Inflammatory macrophage (primary cell): ENCODE measurements at places on chromosomes 3 and 15.
A peak's percentile ranks its signal among the peaks of the same experiment; 100 is the strongest.

DNA sequence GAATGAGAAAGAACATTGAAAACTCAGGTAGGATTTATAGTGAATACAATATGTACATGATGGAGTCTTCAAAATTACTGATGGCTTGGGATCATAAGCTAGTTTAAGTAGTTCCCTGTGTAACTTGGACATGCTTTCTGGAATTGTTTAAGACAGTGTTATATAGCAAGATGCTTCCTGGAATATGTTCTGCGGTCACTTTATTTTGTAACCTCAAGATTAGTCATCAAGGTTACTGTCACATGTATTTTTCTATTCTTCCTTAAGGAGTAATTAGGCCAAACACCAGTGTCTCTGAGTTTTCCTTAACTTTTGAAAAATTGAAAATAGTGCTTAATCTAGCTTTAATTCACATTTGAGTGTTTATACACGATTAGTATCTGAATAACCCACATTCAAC is 760.3 kb upstream of the ARRDC4 start:
- DNase-seq = no peak

GRCh38 chr3:131142580-131142979 is 115.9 kb downstream of the NEK11 start:
- no peak for DNase-seq

GRCh38 chr3:84308379-84308778 is 650.4 kb upstream of the CADM2 start:
- no peak for DNase-seq

DNA sequence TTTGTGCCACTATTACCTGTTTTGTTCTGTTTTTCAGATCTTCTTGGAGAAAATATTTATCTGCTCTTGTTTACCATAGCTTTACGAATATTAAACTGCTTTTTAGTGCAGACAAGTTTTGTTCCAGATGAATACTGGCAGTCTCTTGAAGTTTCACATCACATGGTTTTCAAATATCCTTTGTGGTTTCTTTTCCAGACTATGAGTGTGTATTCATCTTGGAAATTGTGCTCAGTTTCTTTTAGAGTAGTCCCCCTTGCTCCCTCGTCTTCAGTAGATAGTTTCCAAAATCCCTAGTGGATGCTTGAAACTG is 1.2 kb downstream of the PIGB start:
- no peak for DNase-seq

DNA sequence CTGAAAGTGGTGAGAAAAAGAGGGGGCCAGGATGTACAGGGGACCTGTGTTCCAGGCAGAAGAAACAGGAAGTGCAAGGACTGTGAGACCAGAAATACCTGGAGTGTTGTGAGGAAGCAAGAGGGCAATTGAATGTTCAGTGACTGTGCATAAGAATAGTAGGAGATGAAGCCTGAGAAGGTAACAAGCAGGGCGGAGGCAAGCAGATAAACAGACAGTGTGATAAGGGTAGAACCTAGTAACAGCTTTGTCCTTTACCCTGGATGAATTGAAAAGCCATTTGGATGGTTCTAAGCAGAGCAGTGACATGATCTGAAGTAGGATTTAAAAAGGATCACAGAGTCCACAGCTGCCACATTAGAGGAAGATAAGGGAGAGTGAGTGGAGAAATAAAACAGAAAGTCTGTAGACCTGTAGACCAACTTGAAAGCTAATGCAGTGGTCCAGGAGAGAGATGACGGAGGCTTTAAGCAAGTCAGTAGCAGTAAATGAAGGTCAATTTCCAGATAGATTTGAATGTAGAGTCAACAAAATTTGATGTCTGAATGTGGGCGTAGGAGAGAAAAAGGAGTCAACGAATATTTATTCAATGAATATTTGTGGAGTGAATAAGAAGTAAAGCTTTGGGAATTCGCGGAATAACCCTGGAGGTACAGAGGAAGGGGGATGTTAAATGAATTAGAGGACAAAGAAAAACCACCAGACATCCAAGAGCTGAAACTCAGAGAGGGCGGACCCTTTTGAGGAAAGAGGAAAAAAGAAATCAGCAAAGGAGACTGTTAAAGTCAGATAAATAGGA is 4.2 kb upstream of the PLOD2 start:
- DNase-seq = no peak

DNA sequence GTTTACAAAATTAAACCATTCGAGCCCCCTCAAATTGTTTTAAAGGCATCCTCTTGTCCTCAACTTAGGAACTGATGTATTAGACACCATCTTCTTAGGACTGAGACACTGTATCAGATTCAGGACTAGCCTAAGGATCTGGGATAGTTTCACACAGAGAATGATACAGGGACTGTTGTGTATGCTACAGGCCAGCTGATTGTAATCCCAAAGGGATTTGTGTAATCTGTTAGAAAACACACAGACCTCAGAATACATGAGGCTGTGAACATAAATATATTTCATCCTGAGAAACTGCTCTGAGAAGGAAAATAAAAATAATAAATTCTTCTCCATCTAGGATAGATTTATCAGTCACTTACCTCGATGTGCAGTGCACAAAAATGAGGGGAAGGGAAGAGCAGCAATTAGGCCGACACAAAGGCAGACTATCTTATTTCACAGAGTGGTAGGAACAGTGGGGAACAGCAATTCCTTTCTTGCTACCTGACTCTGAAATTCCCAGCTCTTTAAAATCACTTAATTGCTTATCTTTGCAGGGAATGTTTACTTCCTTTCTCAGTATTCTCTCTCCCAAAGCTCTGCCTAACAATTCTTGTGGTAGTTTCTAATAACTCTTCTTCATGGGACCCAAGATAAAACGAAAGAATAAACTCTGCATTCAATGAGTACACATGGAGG is 322.5 kb downstream of the MAGI1 start:
- DNase-seq = no peak

GRCh38 chr15:80173022-80173759 is 20.4 kb downstream of the FAH start:
- peak; percentile 39 for DNase-seq

DNA sequence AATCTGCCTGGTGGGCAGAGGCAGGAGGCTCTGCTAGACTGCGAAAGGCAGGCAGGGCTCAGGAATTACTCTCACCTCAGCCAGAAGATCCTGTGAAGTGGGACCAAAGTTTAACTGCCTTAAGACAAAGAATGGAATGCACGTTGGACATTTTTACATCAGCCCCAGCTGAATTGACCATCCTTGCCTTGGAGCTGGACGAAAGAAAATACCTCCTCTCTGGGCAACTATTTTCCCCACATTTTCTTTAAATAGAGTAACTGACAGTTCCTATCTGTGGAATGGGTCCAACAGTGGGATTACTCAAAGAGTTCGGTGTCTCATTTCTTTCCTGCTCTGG is 28.7 kb downstream of the ARID3B start:
- DNase-seq = no peak

GRCh38 chr3:114411190-114411668 is 117.4 kb downstream of the TIGIT start:
- DNase-seq = no peak

DNA sequence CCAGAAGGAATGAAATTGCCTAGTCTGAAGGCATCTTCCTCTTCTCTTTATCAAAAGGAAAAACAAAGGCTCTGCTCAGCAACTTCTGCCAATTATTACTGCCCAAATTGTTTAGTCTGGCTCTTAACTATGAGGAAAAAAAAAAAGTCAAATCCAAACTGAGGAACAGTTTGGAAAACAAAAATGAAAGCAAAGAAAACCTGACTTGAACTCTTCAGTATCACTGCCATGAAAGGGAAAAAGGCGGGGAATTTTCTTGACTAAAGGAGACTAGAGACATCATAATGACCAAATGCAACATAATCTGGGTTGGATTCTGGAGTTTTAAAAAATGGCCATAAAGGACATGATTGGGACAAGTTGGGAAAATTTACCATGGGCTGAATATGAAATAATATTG is 156.3 kb downstream of the STT3B start:
- DNase-seq = no peak

GRCh38 chr3:185069037-185070030 is 83.5 kb downstream of the C3orf70 start:
- DNase-seq = no peak

DNA sequence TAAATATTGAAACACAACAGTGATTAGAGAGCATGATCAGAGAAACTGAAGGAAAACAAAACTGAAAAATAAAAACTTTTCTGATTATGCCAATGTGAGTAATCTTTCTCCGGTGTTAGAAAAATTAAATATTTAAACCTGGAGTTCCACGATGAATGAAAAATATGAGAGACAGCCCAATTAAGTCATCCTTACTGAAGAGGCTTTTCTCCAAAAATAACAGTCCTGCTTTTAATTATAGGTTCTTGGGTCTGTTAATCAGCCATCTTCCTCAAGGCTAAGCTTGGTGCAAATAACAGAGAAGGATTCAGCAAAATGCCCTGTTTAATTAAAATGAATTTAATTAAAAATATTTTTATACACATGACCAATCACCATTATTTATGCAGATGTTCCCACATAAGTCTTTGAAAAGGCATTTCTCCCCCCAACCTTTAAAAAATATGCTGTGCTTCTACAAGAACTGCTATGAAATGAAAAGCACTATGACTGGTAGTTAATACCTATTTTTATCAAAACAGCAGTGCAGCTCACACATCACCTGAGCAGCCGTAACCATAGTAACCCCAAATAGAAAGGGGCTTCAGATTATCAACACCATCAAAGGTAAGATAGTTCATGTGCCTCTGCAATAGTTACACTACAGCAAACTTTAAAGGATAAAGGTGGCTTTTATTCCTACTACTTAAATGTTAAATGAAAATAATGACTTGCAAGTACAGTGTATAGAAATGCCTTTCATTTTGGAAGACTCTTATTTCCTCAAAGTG is 175.7 kb downstream of the SLC9A9 start:
- DNase-seq = no peak

DNA sequence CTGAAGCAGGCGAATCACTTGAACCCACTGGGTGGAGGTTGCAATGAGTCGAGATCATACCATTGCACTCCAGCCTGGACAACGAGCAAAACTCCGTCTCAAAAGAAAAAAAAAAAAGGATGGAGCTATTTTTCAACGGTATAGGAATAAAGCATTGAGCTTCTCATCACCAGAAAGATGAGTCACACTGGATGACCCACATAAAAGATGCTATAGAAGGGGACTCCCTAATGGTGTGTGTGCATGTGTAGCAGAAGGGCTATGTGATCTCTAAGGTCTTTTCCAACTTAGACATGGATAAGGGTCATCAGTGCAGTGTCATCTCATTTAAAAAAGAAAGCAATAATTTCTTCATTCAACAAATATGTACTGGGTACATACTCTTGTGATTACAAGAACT is 476.0 kb downstream of the MFSD1 start:
- no peak for DNase-seq
